Stimulated activated CD8-positive, alpha-beta memory T cell treated with anti-CD3 and anti-CD28 coated beads, Interleukin-15, amount 100 ng/mL, for 48 hours (primary cell): ENCODE measurements at places on chromosomes 2 and 18.

DNA sequence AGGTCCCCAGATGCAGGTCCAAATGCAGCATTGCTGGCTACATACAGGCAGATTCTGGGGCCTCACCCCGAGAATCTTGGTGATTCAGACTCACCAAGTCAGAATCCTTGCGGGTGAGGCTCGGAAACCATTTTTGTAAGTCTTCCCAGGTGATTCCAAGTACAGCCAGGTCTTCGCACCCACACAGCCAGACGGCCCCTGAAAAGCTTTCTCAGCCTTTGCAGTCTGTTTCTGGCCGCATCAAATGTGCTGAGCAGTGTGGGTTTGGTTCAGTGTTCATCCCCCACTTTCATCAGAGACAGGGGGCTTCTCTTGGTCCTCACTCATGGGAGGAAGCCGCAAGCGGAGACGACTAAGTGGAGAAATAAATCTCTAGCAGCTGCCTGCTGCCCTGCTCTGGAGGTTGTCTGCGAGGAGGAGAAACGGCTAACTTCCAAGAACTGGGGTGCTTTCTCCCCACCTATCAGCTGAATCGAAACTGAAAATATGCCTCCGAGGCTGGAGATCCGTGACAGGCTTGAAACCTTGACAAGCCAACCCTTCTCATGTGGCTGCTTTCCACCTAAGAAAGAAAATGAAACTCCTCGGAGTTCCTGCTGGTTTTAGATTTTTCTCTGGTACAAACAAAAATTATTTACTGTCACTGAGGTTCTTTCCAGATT, 8.9 kb upstream of the TMEM185B start:
- DNase-seq, result peak; percentile 68

GRCh38 chr2:62486439-62486765, 19.6 kb downstream of the TMEM17 start:
- DNase-seq, result no peak

GRCh38 chr18:58351776-58352175, 277.1 kb downstream of the ALPK2 start:
- DNase-seq, result no peak

GRCh38 chr2:236065314-236066160, 102.6 kb downstream of the GBX2 start:
- DNase-seq, result no peak

DNA sequence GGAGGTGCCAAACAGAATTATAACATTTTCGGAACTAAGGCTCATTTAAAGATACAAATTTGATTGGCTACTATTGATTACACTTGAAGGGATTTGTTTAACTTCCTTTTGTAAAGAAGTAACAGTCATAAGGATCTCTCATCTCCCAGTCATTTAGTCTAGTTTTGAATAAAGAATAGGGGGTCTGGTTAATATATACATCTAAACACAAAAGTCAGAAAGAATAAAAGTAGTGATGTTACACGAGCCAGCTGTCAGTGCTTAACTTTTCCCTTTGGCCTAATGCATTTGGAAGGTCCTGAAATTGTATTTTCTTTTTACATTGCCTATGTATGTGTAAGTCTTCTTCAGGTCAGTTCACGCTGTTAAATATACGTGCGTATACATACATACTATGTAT, 8.1 kb downstream of the SEPTIN2 start:
- no peak for DNase-seq

GRCh38 chr2:32918774-32919173, 28.0 kb upstream of the LTBP1 start:
- DNase-seq, result no peak

DNA sequence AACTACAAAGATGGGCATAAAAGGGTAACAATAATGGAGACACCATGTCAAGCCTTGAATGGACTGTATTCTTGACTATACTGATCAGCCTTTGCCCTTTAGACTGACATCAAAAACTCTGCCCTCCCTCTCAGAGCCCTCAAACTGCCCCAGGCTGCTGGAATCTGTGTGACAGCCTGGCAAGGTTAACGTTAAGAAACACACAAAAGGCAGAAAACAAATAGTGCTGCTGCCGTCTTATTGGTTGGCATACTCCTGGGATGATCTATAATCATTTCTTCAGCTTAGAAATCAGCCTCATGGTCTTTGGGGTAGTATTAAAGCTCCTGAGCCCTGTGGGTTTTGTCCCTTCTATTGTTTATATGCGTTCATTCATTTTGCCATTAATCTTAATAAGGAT, 338.0 kb downstream of the DCC start:
- no peak for DNase-seq
